NCI-H510A (cell line): ENCODE measurements at places on chromosomes 16 and 17.

- no peak for DNase-seq
Measured at GRCh38 chr17:47649972-47650524, 329 bp downstream of the KPNB1 start.

DNA sequence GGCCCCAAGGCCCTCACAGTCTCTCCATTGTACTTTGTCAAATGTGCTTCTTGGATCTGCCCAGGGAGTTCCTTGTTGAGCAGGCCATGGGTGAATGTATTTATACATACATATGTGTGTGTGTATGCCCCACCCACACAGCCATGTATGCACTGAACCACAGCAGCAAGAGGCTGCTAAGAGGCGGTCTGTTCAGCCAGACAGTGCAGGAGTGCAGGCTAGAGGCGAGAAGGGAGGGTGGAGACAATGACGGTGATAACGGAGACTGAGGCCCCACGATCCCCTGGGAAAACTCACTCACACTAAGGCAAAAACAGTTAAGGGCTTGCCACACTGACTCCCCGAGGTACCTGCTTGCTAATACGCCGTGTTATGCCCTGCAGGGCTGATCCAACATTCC lies 151.0 kb upstream of the CDC42EP4 start:
- peak; percentile 72 for DNase-seq

- no peak for DNase-seq
Measured at GRCh38 chr16:76963614-76964315, 227.2 kb upstream of the MON1B start.

DNA sequence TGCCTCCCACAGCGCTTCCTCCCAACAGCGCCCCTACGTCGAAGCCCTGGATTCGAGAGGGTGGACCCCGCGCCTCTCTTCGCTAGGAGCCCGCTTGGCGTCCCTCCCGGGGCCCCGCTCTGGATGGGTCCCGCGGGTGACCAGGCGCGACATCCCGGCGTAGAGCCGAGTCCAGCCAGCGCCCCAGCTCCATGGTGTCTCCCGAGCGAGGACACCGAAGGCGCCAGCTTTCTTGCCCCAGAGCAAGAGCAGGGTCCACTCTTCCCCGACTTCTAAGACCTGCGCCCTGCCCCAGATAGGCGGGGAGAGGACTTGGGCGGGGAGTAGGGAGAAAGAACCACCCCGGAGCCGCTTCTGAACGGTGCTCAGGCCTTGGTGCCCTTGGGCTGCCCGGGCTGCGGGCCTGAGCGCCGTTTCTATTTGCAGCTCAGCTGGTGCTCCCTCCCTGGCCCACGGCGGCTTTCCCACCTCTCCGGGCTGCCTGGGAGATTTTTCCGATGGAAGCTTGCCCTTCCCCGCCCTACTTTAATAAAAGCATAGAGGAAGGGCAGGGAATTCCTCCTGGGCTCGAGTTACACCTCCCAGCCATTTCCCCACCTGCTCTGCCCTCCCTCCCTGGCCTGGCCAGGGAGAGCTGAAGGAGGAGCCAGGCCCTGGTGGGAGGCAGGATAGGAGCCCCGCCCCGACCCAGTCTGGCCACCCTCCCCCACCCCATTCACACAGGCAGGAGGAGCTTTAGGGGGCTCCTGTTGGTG lies 1.8 kb downstream of the MMP15 start:
- peak; percentile 55 for DNase-seq

DNA sequence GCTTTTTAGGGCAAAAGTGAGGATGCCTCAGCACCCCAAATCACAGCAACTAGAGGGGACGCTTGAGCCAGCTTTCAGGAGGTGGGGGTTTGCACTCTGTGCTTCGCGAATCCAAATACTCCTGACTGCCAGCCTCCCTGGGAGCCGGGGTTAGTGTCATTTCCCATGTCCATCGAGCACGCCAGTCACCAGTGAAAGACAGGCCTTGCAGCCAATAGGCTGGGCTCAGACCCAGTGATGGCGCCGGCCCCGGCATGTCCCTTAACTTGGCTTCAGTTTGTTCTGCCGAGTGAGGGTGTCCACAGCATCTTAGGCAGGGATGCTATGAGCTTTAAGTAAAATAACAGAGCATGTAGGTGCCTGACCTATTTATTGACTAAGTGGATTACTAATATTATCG lies 50.9 kb upstream of the CDC42EP4 start:
- DNase-seq: no peak

- peak; percentile 44 for DNase-seq
Measured at GRCh38 chr16:84308120-84308519, 13.4 kb downstream of the WFDC1 start.

DNA sequence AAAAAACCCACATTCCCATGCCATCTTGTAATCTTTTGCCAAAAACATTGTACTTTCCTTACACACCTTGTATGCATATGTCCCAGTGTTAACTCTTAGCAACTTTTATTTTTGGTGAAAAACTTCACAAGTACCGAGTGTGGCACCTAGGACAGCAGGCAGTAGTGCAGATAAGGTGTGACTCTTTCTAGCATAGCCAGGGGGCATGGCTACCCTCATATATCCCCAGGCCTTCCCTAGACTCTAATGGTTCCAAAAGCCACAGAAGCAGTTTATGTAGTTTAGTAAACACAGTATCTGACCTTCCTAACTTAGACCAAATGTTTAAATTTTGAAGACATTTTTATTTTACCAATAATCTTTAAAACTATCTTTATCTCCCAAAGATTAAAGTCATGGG lies 20.5 kb upstream of the MILR1 start:
- no peak for DNase-seq

DNA sequence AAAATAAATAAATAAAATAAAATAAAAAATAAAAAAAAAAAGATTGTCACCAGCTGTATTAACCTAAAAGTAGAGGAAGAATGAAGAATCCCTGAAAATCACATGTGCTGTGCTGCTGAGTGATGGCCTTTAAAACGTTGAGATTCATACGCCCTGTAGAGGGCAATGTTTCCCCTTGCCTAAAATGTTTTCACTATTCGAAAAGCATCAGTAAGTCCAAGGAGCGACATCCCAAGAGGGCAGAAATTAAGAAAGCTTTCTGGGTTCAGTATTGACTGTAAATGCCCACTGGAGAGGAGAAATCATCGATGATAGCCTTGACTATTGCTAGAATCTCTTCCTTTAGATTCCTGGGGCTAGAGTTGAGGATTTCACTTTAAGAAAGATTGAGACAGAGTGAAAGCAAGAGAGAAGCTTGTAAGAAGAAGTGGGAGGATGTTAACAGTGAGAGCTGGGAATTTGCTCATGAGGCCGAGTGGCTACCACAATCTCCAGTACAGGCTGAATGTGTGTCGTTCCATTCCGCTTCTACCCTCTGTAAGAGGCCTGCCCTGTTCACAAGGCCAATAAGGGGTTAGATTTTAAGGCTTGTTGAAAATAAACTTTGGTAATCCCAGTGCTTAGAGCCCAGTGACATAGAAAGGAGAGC lies 170.8 kb upstream of the FAM20A start:
- no peak for DNase-seq

DNA sequence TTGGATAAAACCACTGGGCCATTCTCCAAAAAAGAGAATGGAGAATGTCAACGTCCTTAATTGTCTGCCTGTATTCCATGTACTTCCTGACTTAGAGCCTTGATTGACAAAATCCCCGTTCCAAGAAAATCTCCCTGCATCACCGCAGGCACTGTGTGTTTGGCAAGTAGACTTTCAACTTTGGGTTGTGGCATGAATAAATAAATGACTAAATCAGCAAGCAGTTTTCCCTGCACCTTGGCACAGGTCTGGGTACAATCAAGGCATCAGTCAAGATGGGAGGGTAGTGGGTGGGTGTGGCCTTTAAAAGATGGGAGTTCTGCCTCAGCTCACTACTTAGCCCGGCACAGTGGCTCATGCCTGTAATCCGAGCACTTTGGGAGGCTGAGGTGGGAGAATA lies 248.5 kb upstream of the RPL38 start:
- DNase-seq: no peak

- DNase-seq: no peak
Measured at GRCh38 chr16:85296859-85297660, 184.8 kb upstream of the CIBAR2 start.

GRCh38 chr16:83351846-83352245 lies 455.9 kb upstream of the HSBP1 start:
- DNase-seq: no peak

- no peak for DNase-seq
Measured at GRCh38 chr17:7912927-7913524, 3.1 kb downstream of the RNF227 start.

- DNase-seq: no peak
Measured at GRCh38 chr16:62969711-62970318, 933.6 kb upstream of the CDH8 start.

GRCh38 chr17:47650525-47651522 lies 1.1 kb downstream of the KPNB1 start:
- peak; percentile 99 for DNase-seq

- no peak for DNase-seq
Measured at GRCh38 chr17:80349151-80349651, 65.8 kb upstream of the ENDOV start.

DNA sequence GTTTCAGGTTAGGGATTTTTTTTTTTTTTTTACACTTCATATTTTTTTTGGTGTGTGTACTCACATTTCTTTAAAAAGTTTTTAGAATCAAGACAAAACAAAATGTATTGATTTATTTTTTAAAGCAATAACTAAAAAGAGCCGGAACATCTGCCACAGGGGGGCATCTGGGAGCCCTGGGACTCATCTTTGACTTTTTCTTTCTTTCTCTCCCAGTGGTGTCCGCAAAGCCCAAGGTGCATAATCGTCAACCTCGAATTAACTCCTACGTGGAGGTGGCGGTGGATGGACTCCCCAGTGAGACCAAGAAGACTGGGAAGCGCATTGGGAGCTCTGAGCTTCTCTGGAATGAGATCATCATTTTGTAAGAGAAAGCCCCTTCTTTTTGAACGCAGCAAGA lies 36.3 kb downstream of the WWP2 start:
- no peak for DNase-seq
